ENCODE measurements at places on chromosomes 5 and 9.

GRCh38 chr9:99576002-99576401 is 245.7 kb upstream of the NR4A3 start:
- DNase-seq = no peak

DNA sequence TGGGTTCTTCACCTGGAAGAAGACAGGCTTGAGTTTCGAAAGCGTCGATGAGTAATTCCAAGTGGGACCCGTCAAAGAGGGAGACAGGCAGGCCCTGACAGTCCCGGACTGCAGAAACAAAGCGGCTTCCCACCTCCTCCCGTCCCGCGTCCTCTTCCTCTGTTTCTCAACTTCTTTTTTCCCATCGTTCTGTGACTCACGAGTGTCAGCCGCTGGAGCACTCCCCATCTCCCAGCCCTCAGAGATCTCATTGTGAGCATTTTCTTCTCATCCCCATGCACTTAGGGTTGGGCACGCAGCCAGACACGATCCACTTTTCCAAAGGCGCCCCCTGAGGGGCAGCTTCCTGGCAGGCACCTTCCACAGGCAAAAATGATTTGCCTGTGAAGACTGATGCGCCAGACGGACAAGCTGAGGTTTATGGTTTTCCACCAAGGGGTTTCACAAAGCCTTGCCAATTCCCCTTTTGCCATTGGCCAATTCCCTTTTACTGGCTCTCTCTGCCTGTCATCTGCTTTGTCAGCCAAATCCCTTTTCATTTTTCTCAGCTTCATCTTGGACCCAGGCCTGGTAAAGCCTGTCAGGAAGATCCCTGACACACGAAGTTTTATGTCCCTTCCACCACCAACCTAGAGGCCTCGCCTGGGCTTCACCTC is 86.5 kb upstream of the ANKRD55 start:
- DNase-seq = no peak

DNA sequence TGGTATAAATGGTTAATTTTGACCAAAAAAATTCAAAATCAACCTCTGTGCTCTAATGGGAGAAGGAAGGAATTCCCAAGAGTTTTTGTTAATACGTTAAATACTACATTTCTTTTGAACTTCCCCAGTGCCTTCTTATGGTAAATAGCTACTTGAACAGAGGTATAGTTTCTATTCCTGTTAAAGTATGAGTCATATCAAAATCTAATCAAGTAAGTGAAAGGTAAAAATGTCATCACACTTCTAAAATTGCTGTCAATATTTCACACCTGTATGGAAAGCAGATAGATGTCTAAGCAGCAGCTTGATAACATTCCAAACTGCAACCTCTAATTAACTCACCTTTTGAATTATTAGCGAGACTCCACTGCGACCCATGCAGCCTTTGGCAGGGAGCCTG is 214.1 kb upstream of the MEF2C start:
- DNase-seq = peak; percentile 44

DNA sequence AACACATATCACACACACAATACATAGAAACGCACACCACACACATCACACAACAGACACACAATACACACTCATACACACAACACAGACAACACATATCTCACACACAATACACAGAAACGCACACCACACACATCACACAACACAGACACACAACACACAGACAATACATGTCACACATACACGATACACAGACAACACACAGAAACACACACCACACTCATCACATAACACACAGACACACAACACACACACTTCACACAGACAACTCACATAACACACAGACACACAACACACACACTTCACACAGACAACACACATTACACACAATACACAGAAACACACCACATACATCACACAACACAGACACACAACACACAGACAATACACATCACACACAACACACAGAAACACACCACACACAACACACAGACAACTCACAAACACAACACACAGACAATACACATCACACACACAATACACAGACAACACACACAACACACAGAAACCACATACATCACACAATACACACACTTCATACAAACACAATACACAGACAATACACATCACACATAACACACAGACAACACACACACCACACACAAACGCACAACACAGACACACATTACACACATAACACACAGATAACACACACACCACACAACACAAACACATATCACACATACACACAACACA is 4.3 kb upstream of the CCDC187 start:
- no peak for DNase-seq

GRCh38 chr5:33332804-33333203 is 108.0 kb upstream of the TARS1 start:
- DNase-seq = no peak

- DNase-seq = no peak
Observed at GRCh38 chr5:67886761-67887160, 328.8 kb upstream of the PIK3R1 start.

DNA sequence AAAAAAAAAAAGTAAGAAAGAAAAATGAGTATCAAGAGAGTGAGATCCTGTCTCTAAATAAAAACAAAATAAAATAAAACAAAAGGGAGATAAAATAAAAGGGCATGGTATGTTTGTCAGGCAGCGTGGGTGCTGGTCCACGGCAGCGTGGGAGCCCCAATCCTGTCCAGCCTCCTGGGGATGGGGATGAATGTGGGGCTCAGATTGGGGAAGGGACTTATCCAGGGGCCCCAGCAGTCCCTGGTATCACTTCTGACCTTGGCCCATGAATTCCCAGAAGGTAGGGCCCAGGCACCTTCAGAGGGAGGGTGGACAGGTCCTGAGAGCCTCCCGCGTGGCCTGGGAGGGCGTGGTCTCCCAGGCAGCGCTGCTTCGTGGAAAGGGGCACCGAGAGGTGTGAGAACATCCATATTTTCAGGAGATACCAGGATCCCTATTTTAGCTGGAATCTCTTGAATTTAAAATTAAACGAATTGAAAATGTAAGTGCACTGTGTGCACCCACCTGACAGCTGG is 71.2 kb downstream of the ZNF354C start:
- no peak for DNase-seq

- peak; percentile 67 for DNase-seq
Observed at GRCh38 chr9:98146101-98146991, 27.3 kb upstream of the TRIM14 start.

GRCh38 chr5:99900302-99900852 is 634.8 kb upstream of the FAM174A start:
- no peak for DNase-seq

Measured in GM12865 (cell line).